ENCODE measurements at places on chromosomes 11 and 22. TPM values are rescaled to one million over a fixed set of nuclear protein-coding genes. Genes with fewer than 3 reads are reported as not detected.

The TMEM45B gene
- total RNA-seq: 7.6 TPM

The CCDC81 gene
- 2.3 TPM for total RNA-seq

The NCAPH2 gene
- total RNA-seq: 29.7 TPM

The CCDC188 gene
- total RNA-seq: 1.2 TPM

The ALDH3B1 gene
- total RNA-seq: 2.1 TPM

The CNIH2 gene
- total RNA-seq: 0.59 TPM

The SCYL1 gene
- 30.2 TPM for total RNA-seq

The SYT12 gene
- 1.3 TPM for total RNA-seq

The OR56A1 gene
- total RNA-seq: not detected

The PAMR1 gene
- total RNA-seq: 7.0 TPM

The PTPRCAP gene
- 0.89 TPM for total RNA-seq

The F2 gene
- total RNA-seq: not detected

The WNT7B gene
- total RNA-seq: 4.3 TPM

The SHANK3 gene
- 7.2 TPM for total RNA-seq

The P4HA3 gene
- total RNA-seq: 0.79 TPM

The NTM gene
- 10.8 TPM for total RNA-seq

The RPS6KA4 gene
- total RNA-seq: 9.7 TPM

The P2RX6 gene
- 0.59 TPM for total RNA-seq

The OR52I2 gene
- not detected for total RNA-seq

The CSF2RB gene
- total RNA-seq: 5.3 TPM

The TYR gene
- 4.0 TPM for total RNA-seq

The TSGA10IP gene
- not detected for total RNA-seq

The OR8A1 gene
- total RNA-seq: not detected

The MRPL49 gene
- total RNA-seq: 35.5 TPM

The PRAME gene
- total RNA-seq: not detected

The PRR5L gene
- total RNA-seq: 8.1 TPM

The PNPLA3 gene
- total RNA-seq: 7.5 TPM

Data from skin of body (tissue), 3 donors.